ENCODE measurements at places on chromosomes 3 and 15.

GRCh38 chr3:49157289-49157688, 8.8 kb downstream of the CCDC71 start:
- DNase-seq: no peak

DNA sequence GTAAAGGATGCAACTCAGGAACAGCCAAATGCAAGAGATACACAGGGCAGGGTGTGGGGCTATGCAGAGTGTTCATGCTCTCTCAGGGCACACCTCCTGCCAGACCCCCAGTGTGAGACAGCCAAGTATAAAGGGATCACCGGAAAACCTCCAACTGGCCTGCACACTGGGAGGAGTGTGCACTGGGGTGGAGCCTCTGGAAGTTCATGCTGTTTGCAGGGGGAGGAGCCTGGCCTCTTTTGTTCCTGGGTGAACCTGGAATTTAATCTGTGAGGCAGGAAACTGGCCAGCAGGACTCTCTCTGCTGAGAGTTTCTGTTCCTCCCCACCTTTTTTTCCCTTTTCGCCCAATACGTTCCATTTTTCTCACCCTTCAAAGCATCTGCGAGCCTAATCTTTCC, 204.1 kb downstream of the WNT5A start:
- DNase-seq: no peak

GRCh38 chr3:186746008-186746407, 28.8 kb downstream of the KNG1 start:
- peak; percentile 75 for DNase-seq

GRCh38 chr3:45790596-45790995, 5.7 kb downstream of the SLC6A20 start:
- DNase-seq: no peak

DNA sequence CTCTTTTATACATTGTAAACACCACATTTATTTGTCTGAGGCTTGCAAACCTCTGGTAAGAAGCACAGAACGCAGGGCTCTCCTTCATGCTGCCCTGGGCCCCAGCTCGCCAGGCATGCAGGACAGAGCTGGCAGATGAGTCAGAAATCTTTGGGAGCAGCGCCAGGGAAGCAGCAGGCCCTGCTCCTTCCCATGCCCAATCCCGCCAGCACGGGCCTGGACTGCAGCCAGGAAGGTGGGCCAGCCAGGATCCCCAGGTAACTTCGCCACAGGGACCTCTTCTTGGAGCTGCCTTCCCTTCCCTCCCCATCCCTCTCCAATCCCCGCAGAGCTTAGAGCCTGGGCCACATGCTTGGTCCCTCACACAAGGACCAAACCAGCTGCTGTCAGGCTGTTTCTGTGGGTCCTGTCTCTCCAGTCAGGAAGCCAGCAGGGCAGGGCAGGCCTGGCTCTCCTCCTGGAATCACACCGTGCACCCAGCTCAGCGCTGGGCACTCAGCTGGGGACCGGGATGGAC, 8.8 kb downstream of the STOML1 start:
- peak; percentile 94 for DNase-seq

Data from GM23248 (cell line).